Liver (tissue), 10 donors: ENCODE measurements at places on chromosomes 1 and 21. TPM values are rescaled to one million over a fixed set of nuclear protein-coding genes. Genes with fewer than 3 reads are reported as not detected.

- H3K4me3 ChIP-seq, result no peak overlapping the region
- DNase-seq, result no peak
- H3K4me1 ChIP-seq, result peaks cover 10% of the 10 kb centered on the region
- H3K27me3 ChIP-seq, result no peaks in the 10 kb centered on the region
- H3K36me3 ChIP-seq, result peaks cover 14% of the 10 kb centered on the region
These were observed 109.7 kb upstream of the HP1BP3 start for GRCh38 chr1:20896826-20897225.

DNA sequence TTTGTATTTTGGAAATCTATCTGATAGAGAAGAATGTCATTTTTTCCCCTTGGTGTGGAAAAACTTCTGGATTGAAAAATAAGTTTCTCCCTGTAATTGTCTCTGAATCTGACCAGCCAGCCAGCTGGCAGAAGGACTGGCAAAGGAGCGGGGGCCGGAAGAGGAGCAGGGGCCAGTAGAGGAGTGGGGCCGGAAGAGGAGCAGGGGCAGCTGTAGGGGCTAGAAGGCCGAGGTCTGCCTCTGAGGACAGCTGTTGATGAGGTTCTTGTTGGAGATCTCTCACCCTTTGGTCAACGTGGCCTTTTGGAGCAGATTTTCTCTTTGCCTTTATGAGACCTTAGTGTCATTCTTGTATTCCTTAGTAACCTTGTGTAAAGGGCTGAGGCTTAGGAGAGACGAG lies 121.8 kb downstream of the GALNT2 start:
- H3K4me1 ChIP-seq, result no peaks in the 10 kb centered on the region
- no peak for DNase-seq
- H3K27ac ChIP-seq, result no peak overlapping the region
- no peaks in the 10 kb centered on the region for H3K27me3 ChIP-seq
- H3K36me3 ChIP-seq, result no peaks in the 10 kb centered on the region

- H3K4me1 ChIP-seq, result no peaks in the 10 kb centered on the region
- H3K27me3 ChIP-seq, result no peaks in the 10 kb centered on the region
- H3K4me3 ChIP-seq, result no peak overlapping the region
These were observed 122.2 kb downstream of the NAV1 start for GRCh38 chr1:201660931-201661822.

- DNase-seq, result no peak
- no peaks in the 10 kb centered on the region for H3K27me3 ChIP-seq
- no peaks in the 10 kb centered on the region for H3K4me1 ChIP-seq
- no peak overlapping the region for H3K4me3 ChIP-seq
- H3K27ac ChIP-seq, result no peak overlapping the region
- H3K36me3 ChIP-seq, result no peaks in the 10 kb centered on the region
These were observed 49.8 kb upstream of the WLS start for GRCh38 chr1:68281946-68282615.

DNA sequence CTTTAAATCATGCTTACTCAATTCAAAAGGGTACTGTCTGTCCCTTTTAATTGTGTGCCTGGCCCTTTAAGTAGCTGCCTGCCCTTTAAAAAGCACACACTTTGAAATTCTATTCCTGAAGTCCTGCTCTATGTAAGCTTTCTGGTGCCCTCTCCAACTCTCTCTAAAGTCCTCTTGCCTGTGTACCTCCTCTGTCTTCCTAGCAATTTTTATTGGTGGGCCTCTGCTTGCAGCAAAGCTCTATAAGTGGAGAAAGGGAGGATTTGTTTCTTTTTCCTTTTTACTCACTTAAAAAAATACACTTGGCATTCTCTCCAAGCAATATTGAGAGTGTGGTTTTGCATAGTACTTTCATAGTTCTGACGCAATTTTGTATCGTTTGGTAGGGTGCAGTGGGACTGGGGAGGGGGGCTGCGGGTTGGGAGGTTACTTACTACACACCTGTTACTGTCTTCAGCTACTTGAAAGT lies 135.4 kb downstream of the LMO4 start:
- no peak overlapping the region for H3K27ac ChIP-seq
- no peaks in the 10 kb centered on the region for H3K27me3 ChIP-seq
- no peaks in the 10 kb centered on the region for H3K36me3 ChIP-seq
- H3K4me1 ChIP-seq, result no peaks in the 10 kb centered on the region
- H3K4me3 ChIP-seq, result no peak overlapping the region
- no peak for DNase-seq

- DNase-seq, result no peak
- H3K27me3 ChIP-seq, result no peaks in the 10 kb centered on the region
- no peaks in the 10 kb centered on the region for H3K4me1 ChIP-seq
- H3K4me3 ChIP-seq, result no peak overlapping the region
- no peak overlapping the region for H3K27ac ChIP-seq
- H3K36me3 ChIP-seq, result no peaks in the 10 kb centered on the region
These were observed 39.6 kb downstream of the PDE4B start for GRCh38 chr1:65832296-65832695.

- H3K4me3 ChIP-seq, result no peak overlapping the region
- no peak overlapping the region for H3K27ac ChIP-seq
- H3K27me3 ChIP-seq, result no peaks in the 10 kb centered on the region
- no peak for DNase-seq
- no peaks in the 10 kb centered on the region for H3K36me3 ChIP-seq
These were observed 100.6 kb upstream of the KCNJ15 start for GRCh38 chr21:38156200-38156599.

DNA sequence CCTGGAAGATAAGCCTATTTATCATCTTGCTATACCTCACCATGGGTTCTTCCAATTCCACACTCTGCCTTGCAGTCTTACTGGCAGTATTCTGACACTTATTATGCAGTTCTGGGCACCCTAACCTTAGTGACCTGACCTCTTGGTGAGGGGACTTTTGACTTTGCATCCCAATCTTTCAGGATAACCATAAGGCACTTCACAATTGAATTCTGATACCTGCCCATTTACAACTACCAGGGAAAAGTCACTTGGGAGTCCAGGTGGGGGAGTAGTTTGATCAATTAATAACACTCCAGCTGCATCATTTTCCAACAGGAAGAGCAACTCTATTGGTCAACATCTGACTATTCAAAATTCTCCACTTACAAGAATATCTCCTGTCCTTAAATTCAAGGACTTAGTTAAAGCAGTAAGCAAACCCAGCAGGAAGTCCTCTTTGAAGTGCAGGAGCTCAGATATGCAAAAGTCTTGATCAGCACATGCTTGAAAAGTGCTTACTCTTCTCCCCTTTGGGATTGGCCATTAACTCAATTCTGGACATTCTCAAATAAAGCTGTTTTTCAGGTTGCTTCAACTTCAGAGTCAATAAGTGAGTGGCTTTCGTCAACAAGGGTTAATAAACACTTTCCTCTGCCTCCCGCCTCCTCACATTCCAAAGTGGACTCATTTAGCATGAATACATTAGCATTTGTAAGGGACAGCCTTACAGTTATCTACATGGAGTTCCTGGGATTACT lies 177.4 kb upstream of the NRIP1 start:
- no peak for DNase-seq
- no peaks in the 10 kb centered on the region for H3K27me3 ChIP-seq
- no peak overlapping the region for H3K4me3 ChIP-seq
- no peak overlapping the region for H3K27ac ChIP-seq

DNA sequence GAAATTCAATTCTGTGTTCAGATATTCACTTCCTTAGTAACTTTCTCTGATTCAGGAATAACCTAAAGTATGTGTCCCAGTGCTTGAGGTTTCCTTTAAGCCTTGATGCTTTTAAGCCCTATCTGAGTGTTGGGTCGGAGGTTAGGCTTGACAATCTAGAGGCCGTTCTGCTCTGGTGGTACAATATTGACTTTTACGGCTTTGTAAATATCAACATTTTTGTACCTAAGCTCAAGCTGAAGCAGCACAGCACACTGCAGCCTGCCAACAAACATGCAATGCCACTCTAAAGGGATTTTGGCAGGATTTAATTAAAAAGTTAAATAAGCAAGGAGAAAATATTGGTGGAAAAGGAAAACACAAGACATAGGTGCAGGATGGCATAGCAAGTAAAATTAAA lies 279.2 kb downstream of the NEGR1 start:
- H3K4me3 ChIP-seq, result no peak overlapping the region
- H3K4me1 ChIP-seq, result no peaks in the 10 kb centered on the region
- H3K27ac ChIP-seq, result no peak overlapping the region
- DNase-seq, result no peak
- H3K36me3 ChIP-seq, result no peaks in the 10 kb centered on the region

DNA sequence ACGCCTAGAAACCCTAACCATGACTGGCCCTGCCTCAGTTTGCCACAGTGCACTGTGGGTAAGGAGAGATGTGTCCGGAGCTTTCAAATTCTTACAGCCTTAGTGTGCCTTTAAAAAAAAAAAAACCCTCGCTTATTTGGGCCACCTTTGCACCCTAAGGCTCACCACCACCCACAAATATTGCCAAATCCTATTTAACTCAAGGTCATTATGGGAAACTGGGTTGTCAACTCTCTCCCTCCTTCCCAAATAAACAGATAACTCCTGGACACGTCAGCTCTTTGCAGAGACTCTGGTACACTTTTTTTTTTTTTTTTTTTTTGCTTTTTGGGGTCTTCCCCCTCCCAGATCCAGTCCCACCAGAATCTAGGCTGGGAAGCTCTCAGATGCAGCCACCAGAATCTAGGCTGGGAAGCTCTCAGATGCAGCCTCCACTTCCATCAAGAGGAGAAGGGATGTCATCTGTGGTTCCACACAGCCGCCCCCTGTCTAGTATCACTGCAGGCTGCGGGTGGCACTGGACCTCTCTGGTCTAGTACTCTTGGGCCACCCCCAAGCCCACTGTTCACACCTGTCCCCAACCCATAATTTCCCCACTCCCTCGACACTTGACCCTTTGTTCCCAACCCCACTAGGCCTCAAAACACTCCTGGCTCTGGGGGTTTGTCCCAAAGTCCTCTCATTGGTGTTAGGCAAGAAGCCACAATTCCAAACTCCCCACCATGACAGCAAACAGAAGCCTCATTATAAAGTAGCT lies 3.4 kb downstream of the DHRS3 start:
- no peak for DNase-seq
- H3K4me3 ChIP-seq, result peak overlapping the region; percentile 85
- peaks cover 25% of the 10 kb centered on the region for H3K4me1 ChIP-seq
- H3K27ac ChIP-seq, result peak overlapping the region; percentile 99
- peaks cover 17% of the 10 kb centered on the region for H3K36me3 ChIP-seq

- H3K4me3 ChIP-seq, result no peak overlapping the region
- DNase-seq, result no peak
- H3K27me3 ChIP-seq, result no peaks in the 10 kb centered on the region
- H3K4me1 ChIP-seq, result no peaks in the 10 kb centered on the region
- no peaks in the 10 kb centered on the region for H3K36me3 ChIP-seq
- no peak overlapping the region for H3K27ac ChIP-seq
These were observed 286.1 kb downstream of the LRRIQ3 start for GRCh38 chr1:73911849-73912248.

DNA sequence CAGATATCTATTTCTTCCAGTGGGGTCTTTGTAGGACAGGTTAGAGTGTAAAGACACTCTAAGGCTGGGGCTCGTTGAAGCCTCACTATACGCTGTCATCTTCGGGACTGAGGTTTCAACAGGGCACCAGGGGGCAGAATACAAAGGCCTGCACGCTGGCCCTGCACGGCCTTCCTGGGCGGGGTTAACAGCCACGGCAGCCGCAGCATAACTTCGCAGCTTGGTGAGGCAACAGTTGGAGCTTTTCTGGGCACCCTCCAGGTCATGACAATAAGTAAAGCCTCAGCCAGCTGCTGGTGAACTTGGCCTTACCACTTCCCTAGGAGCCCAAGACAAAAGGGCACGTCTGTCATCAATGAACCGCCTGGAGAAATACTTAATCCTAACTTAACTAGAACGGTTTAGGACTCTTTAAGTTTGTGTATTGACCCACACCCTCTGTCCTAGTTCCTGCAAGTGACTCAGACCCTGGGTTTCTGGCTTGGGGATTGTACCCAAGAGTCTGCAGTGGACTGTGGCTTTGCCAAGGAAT lies 2.3 kb upstream of the RUNX1 start:
- H3K4me3 ChIP-seq, result no peak overlapping the region
- H3K36me3 ChIP-seq, result no peaks in the 10 kb centered on the region
- H3K27me3 ChIP-seq, result no peaks in the 10 kb centered on the region
- DNase-seq, result peak; percentile 76
- H3K4me1 ChIP-seq, result no peaks in the 10 kb centered on the region

DNA sequence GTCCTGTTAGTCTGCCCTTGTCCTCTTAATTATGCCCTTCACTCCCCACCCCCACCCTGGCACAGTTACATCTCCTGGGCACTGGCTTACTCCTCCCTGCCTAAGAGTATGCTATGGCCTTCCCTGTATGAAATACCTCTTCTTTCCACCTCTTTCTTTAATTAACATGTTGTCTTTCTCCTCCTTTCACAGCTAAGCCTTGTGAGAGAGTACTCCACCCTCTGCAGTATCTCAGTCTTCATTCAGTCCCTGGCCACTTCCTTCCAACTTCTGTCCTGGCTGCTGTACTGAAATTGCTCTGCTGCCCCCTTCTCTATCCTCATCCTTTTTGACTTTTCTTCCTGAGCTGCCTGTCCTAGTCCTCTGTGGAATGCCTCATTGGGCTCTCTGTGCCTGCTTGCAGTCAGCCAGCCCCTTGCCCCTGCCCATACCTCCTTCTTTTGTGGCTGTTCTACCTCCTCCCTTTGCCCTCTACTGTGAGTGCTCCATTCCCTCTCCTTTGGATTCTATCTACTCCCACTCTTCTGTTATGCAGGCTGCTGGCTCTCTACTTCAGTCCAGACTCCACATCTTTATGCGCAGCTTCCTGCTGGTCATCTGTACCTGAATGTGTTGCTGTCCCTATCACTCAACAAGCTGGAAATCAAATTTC lies 8.3 kb downstream of the NOS1AP start:
- no peaks in the 10 kb centered on the region for H3K36me3 ChIP-seq
- H3K4me1 ChIP-seq, result peaks cover 5% of the 10 kb centered on the region
- no peak overlapping the region for H3K27ac ChIP-seq
- DNase-seq, result no peak
- H3K4me3 ChIP-seq, result no peak overlapping the region

GRCh38 chr1:247102381-247102780 lies 1.8 kb downstream of the ZNF669 start:
- peaks cover 10% of the 10 kb centered on the region for H3K4me1 ChIP-seq
- no peaks in the 10 kb centered on the region for H3K27me3 ChIP-seq
- no peak overlapping the region for H3K4me3 ChIP-seq
- H3K27ac ChIP-seq, result no peak overlapping the region
- H3K36me3 ChIP-seq, result peaks cover 1% of the 10 kb centered on the region
- no peak for DNase-seq

GRCh38 chr1:54936791-54937190 lies 43.6 kb upstream of the TMEM61 start:
- no peak overlapping the region for H3K4me3 ChIP-seq
- no peak for DNase-seq
- H3K4me1 ChIP-seq, result peaks cover 5% of the 10 kb centered on the region
- no peak overlapping the region for H3K27ac ChIP-seq
- H3K27me3 ChIP-seq, result no peaks in the 10 kb centered on the region
- H3K36me3 ChIP-seq, result no peaks in the 10 kb centered on the region

Gene FCN3
- 146 TPM for total RNA-seq

Gene LCE1C
- total RNA-seq, result not detected

Gene CD52
- total RNA-seq, result 4.0 TPM

Gene CCDC181
- not detected for total RNA-seq

Gene IGSF5
- total RNA-seq, result not detected

Gene SEMA4A
- 3.5 TPM for total RNA-seq

Gene RGS4
- total RNA-seq, result 0.84 TPM
